CD4-positive, alpha-beta T cell treated with Interleukin-6 at 100 ng/mL for 8 hours (primary cell): ENCODE measurements at places on chromosomes 4 and X.

DNA sequence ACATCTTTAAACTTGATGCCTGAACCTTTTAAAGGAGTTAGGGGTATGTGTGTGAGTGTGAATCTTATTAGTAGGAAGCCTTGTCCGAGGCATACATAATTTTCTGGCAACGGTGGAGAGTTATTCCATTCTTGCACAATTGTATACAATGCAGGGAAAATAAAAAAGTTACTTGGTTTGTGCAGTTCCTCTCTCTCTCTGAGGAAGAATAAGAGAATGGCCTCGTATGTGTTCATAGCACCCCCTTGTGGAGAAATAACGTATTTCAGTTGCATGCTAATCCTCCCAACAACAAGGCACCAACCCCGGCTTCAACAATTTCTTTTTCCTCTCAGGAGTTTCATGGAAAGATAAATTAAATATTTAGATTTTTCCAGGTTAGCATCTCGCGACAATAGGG, 33.7 kb upstream of the FGF13 start:
- DNase-seq = peak; percentile 37

DNA sequence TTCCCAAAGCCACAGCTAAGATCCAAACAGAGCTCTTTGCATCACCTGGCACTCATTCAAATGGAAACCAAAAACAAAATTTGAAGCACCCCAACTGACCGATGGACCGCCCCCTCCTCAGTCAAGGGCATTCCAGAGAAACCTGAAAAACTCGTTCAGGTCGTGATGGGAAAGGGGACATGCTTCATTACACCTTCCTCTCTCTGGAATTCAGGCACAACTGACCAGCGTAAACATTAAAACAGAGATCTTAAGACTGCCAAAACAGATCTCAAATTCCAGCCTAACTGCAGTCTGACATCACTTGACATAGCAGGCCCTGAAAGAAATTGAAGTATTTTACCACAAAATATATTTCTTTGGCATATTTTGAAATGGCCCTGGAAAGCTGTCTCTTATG, 28.5 kb downstream of the PTTG2 start:
- DNase-seq = no peak

DNA sequence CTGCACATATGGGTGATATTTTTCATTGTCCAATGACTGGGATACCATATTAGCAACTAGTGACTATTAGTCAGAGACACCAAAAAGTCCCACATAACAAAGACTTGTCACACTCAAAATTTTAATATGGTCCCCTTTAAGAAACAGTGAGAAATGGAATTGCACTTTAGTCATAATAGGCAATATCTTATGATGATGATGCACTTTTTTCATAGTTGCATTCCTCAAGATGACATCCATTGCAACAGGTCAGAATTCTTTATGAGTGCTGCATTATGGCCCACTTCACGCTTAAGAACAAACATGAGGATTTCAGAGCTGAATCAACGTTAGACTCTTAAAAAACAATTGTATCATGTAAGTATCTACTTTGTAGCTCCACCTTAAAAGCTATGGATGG, 608.4 kb upstream of the HTR2C start:
- no peak for DNase-seq

DNA sequence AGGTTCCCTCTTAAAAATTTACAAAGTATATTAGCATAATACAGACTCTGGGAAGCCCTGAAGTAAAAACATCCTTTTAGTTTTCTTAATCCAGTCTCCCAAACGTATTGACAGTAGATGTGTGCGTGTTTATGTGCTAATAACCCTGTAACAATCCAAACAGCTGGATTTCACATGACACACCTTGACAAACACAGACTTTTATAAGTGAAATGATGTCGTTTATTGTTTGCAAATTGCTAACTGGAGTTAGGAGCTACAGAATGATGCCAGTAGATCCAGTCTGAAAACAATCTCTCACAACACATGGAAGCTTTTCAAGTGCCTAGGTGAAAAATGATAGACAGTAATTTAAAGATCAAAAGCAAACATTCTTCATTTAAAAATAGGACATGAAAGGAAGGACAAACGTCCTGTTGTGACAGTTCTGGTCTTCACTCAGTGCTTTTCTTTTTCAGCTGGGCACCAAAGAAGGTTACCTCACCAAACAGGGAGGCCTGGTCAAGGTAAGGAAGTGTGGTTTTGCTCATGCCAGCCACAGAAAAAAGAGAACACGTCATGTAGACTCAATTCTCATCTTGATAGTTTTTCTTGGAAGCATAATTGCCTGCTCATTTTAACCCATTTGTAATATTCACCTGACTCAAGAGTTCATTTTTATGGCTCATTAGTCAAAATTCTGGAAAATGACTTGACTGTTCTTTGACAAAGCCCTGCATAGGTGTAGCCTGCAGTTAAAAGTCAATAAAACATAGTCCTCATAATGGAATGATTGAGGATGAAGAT, 32.9 kb downstream of the LAMTOR3 start:
- no peak for DNase-seq

GRCh38 chrX:73270753-73271152, 56.1 kb upstream of the NAP1L2 start:
- no peak for DNase-seq

GRCh38 chr4:123825596-123826291, 429.1 kb downstream of the SPRY1 start:
- DNase-seq = no peak

DNA sequence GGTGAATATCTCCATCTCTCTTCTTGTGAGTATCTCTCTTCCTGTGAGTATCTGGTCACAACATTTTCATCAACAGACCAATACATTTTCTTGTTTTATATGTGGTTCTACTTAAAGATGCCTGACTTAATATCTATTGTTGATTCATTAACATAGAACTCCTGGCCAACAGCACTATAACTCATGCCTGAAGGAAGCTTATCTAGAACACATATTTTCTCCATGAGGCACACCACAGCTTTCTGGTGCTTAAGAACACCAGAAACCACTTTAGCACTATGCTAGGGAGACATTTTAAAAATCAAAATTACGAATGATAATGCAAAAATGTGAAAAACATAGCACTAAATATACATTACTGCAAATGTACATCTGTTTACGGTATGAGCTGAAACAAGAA, 190.4 kb downstream of the GABRB1 start:
- no peak for DNase-seq

GRCh38 chr4:33551244-33551643, 2693.1 kb downstream of the ARAP2 start:
- no peak for DNase-seq

DNA sequence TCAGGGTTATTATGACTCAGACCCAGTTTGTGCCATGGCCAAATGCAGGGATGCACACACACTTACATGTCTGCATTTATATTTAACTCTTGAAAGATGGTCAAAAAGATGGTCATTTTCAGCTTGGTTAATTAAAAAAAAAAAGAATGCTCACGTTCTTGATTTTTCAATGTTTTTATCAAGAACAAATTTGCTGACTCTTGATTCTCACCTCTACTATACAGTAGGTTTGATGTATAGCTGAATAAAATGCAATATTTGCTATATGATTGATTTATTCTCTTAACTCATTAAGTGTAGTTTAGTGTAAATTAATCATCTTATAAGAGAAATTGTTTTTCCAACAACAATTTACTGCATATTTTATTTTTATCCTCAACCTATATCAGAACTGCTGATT, 160.4 kb downstream of the SLIT2 start:
- DNase-seq = no peak

- DNase-seq = no peak
Measured at GRCh38 chrX:103495786-103496185, 23.5 kb downstream of the RAB40A start.

- DNase-seq = no peak
Measured at GRCh38 chrX:69073721-69074120, 91.5 kb downstream of the PJA1 start.

GRCh38 chr4:115219862-115220261, 106.4 kb upstream of the NDST4 start:
- no peak for DNase-seq

DNA sequence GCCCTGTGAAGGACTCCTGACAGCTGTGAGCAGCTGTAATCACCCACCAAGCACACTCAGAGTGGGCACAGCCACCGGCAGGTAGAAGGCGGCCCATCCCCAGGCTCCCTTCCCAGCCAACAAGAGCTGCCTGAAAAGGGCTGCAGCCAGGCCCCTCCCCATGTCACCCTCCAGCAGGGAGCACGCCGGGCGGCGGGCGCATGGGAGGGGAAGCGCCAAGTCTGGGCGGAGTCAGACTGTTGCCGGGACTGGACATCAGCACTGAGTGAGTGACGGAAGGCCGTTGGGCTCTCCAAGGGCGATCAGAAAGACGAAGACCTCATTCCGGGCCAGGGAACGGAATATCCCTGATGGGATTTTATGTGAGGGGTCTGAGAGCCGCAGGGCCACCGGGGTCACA, 82.1 kb downstream of the PPP2R2C start:
- no peak for DNase-seq

GRCh38 chr4:152588869-152589268, 53.0 kb upstream of the FBXW7 start:
- DNase-seq = no peak

GRCh38 chr4:8324640-8325239, 55.2 kb downstream of the HTRA3 start:
- no peak for DNase-seq

DNA sequence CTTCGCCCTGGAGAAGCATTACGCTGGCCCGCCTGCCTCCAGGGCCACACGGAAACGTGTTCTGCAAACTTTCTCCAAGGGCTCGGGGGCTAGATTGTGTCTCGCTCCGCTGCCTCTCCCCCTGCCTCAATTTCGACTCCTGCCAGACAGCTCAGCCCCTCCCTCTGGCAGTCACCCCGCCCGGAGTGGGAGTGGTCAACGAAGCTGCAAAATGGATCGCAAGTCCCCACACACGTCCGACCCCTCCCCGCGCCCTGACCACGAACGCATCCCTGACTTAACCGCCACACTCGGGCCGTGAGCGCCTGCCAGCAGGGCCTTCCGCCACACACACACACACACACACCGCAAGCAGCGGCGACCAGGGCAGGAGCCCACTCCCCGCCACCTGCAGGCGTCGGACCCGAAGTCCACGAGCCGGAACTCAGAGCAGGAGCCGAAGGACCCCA, 47.0 kb upstream of the NKAP start:
- no peak for DNase-seq

GRCh38 chr4:176189891-176190795, 5.2 kb downstream of the SPATA4 start:
- no peak for DNase-seq

DNA sequence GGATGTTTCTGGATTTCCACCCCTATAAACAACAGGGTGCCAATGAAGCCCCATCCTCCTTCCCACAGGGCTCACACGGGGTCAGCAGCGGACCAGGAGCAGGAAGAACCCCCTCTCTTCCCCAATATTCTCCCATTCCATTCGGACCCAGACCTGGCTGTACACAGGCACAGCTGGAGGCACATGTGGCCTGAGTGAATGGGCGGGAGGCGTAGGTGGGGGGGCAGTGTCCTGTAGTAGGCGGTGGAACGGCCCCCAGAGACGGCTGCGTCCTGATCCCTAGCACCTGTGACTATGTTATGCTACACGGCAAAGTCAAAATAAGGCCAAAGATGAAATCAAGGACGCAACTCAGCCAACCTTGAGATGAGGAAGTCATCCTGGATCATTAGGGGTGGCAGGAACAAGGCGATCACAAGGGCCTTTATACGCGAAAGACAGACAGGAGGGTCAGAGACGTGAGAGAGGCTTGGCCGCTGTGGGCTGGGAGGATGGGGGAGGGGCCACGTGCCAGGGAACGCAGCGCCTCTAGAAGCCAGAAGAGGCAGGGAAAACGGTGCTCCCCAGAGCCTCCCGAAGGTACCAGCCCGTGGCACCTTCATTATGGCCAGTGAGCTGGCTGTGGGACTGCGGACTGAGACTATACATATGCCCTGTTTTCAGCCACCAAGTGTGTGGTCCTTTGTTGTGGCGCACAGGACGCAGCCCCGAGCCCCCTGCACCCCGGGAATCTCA, 75.6 kb downstream of the WFS1 start:
- no peak for DNase-seq

- DNase-seq = no peak
Measured at GRCh38 chr4:80448056-80448455, 112.5 kb downstream of the CFAP299 start.

DNA sequence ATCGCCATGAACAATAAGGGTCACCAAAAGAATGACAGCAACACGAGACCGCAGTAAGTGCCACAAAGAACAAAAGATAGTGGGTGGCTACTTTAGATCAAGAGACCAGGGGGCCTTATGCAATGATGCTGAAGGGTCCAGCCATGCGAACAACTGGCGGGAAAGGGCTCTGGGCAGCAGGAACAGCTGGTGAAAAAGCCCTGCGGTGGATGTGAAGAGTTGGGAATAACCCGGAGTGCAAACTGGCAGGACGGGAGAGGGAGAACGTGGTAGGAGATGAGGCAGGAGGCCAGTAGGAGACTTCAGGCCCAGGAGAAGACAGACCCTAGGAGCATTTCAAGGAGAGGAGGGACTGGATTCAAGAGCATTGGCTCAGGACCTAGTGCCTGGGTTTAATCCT, 120.2 kb downstream of the AFAP1 start:
- no peak for DNase-seq

GRCh38 chrX:95346856-95347255, 1337.8 kb upstream of the DIAPH2 start:
- no peak for DNase-seq

GRCh38 chrX:112266136-112266535, 183.6 kb upstream of the TRPC5 start:
- DNase-seq = no peak

- DNase-seq = no peak
Measured at GRCh38 chrX:139949703-139950102, 15.6 kb downstream of the CXorf66 start.

DNA sequence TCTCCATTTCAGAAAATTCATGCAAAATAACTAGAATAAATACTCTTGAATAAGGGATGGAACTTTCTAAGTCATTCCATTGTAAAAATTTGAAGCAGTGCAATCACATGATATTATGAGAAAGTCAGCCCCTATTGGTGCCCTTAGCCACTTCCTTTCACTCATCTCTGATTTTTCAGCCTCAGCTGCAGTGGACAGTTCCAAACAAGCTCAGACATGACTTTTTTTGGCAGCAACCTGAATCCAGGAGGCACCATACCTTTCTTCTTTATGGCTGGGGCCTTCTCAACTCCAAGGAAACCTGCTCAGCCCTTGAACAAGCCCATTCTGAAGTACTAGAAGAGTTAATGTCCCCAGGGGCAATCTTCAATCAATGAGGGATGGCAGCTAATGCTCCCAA, 40.5 kb downstream of the MAPK10 start:
- DNase-seq = no peak

- no peak for DNase-seq
Measured at GRCh38 chr4:169229571-169230028, 41.2 kb downstream of the SH3RF1 start.

- no peak for DNase-seq
Measured at GRCh38 chrX:44733931-44734330, 109.9 kb upstream of the DUSP21 start.

DNA sequence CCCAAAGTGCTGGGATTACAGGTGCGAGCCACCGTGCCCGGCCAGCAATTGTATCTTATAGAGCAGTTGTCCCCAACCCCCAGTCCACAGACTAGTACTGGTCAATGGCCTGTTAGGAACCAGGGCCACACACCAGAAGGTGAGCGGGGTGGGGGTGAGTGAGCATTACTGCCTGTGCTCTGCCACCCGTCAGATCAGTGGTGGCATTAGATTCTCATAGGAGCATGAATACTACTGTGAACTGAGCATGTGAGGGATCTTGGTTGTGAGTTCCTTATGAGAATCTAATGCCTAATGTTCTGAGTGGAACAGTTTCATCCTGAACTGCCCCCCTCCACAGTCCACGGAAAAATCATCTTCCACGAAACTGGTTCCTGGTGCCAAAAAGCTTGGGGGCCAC, 328.0 kb upstream of the BOD1L1 start:
- DNase-seq = no peak

- DNase-seq = no peak
Measured at GRCh38 chr4:133320576-133321170, 171.6 kb downstream of the PCDH10 start.

- DNase-seq = no peak
Measured at GRCh38 chr4:183436417-183436816, 8.0 kb upstream of the CDKN2AIP start.
